Left ventricle myocardium inferior (tissue), 1 donor: ENCODE measurements at places on chromosomes 3 and 15.

DNA sequence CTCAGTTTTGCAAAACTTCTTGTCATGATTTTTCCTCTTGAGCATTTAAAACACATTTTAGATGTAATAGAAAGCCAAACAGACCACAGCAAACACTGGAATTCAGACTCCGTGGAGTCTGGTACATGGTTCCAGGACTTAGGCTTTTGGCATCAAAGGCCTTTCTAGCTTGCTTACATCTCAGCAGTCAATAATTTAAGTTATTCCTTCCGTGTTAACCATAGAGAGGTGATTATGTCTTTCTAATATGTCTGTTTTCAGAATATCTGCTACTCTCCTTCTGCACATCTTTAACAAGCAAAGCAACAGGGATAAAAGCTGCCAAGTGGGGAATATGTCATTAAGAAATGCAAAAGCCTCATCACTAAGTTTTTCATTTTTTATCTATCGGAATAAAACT lies 171.7 kb upstream of the CRBN start:
- DNase-seq = no peak

GRCh38 chr15:62799037-62799436 lies 243.5 kb upstream of the TPM1 start:
- DNase-seq = no peak

DNA sequence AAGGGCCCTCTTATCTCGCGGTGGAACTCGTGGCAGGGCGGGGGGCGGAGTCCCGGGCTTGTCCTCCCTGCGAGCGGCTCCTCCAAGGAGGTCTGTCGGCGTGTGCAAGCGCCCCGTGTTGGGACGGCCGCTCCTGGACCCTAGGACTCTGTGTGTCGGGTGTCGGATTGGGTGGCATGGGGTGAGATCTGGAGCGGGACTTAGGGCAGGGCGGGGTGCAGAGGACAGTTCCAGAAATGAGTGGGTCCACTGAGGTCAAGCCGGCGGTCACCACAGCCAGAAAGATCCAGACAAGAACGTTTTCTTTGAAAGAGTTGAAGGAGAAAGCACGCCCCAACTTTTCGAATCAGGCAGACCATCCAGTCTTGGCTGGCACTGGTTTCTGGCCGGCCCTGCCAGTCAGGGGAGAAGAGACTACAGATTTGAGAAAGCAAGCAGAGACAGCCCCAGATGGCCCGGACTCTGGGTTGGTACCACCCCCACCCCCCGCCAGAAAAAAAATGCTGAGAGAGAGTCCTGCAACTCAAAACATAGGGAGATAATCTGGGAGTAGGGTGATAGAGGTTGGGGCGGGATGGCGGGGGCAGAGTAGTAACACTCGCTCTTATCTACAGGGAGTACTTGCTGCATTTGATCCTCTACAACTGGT lies 784 bp upstream of the CISH start:
- no peak for DNase-seq

- no peak for DNase-seq
These were observed 2.6 kb downstream of the KIF7 start for GRCh38 chr15:89652666-89653065.

GRCh38 chr15:52439470-52439869 lies 89.2 kb downstream of the MYO5A start:
- DNase-seq = no peak

DNA sequence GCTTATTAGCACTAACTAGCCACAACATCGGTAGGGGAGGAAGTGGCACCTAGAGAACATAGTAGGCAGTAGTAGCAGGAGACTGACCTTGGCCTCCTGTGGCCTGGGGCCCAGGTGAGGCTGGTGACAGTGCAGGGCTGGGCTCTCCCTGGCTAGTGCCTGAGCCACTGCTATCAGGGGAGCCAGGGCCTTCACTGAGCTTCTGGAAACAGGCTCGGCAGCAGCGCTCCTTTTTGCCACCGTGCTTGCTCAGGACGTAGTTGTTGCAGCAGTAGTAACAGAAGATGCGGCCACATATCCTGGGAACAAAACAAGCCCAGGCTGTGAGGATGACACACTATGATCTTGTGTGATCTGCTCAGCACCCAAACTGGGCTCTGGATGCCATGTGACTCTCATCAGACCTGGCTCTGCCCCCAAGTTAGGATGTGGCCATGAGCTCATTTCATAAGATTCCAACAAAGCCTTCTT lies 15.1 kb downstream of the CXCR6 start:
- DNase-seq = no peak
